ENCODE measurements at places on chromosomes 5 and 9. TPM values are rescaled to one million over a fixed set of nuclear protein-coding genes. Genes with fewer than 3 reads are reported as not detected.

The IGFBPL1 gene
- not detected for polyA plus RNA-seq

The BSPRY gene
- polyA plus RNA-seq, result not detected

The IL13 gene
- polyA plus RNA-seq, result not detected

The CCT5 gene
- polyA plus RNA-seq, result 341 TPM

The ARID3C gene
- not detected for polyA plus RNA-seq

The TLN1 gene
- 244 TPM for polyA plus RNA-seq

The SLC6A19 gene
- polyA plus RNA-seq, result not detected

The ZNF367 gene
- polyA plus RNA-seq, result 6.4 TPM

The PCDHGB6 gene
- polyA plus RNA-seq, result 2.8 TPM

The CCDC112 gene
- polyA plus RNA-seq, result 5.7 TPM

The SLC45A2 gene
- not detected for polyA plus RNA-seq

The BRD3OS gene
- polyA plus RNA-seq, result 19.4 TPM

The RNF183 gene
- polyA plus RNA-seq, result not detected

The PIP5K1B gene
- polyA plus RNA-seq, result not detected

The FGF10 gene
- polyA plus RNA-seq, result 0.58 TPM

The CLIC3 gene
- 1.5 TPM for polyA plus RNA-seq

GRCh38 chr5:3794611-3795010, 199.0 kb downstream of the IRX1 start:
- DNase-seq, result no peak

DNA sequence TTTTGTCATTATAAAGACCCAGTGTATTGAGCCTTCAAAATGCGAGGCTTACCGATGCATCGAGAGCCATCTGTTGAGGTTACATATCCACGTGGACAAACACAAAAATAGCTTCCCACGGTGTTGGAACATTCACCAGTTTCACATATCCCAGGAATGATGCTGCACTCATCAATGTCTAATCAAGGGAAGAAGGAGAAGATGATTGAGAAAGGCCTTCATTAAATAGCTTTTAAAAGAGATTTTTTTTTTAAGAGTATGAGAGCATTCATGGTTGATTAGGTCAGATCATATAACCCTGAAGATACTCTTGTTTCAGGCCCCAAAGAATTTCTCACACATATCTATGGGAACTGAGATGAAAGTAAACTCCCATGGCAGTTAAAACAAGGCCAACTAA, 129.4 kb downstream of the FBN2 start:
- DNase-seq, result peak; percentile 53

- DNase-seq, result peak; percentile 25
Measured at GRCh38 chr9:110748251-110748893, 79.8 kb downstream of the MUSK start.

DNA sequence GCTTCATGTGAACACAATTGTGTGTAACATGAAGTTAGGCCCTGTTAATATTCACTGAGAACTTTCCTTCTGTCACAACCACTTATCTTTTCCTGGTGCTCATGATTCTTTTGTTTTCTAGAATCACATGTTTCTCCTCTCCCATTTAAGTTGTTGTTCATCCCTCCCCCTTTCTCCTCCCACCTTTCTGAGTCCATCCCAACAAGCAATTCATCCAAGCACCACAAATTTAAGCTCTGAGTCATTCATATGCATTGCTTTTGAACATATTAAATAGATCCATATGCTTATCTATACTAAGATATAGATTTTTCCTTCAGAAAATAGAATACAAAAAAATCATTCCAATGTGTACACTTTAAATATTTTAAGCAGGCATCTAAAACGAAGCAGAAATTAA, 75.2 kb upstream of the NFIB start:
- DNase-seq, result no peak

DNA sequence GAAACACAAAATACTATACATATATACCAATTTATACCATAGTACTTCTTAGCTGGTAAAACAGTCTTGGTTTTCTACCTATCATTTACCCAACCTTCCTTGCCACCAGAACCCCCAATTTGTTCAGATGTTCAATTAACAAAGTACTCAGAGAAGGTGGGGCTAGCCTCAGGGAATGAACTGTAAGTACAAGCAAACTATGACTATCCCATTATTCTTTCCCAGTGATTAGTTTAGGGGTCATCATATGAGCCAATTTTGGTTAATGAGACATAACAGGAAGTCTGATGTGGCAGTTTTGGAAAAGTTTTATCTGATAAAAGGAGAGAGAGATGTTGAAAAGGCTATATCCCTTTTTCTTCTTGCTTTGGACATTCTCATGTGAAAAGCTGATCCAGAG, 125.8 kb downstream of the DTWD2 start:
- DNase-seq, result peak; percentile 43

- peak; percentile 38 for DNase-seq
Measured at GRCh38 chr5:33010846-33011245, 299.7 kb downstream of the NPR3 start.

GRCh38 chr5:125870256-125870655, 553.0 kb upstream of the GRAMD2B start:
- DNase-seq, result peak; percentile 57

- no peak for DNase-seq
Measured at GRCh38 chr9:90459321-90459720, 183.3 kb downstream of the DIRAS2 start.

GRCh38 chr5:136062366-136063274, 33.8 kb downstream of the TGFBI start:
- peak; percentile 69 for DNase-seq

DNA sequence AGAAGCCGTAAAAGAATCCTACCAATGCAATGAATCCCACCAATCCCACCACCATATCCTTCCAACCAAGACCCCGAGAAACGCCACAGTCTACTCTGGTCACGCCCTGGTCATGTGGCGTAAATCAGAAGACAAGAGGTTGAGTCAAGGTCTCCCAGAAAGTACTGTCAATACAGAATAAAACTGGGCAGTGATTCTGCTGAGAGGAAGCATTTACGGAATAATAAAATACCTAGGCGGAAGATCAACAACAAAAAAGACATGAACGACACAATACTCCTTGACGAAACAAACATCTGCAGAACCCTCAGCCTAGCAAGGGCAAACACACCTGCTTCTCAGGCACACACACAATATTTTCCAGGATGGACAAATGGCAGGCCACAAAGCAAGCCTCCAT, 62.8 kb downstream of the GOLM1 start:
- DNase-seq, result no peak

- no peak for DNase-seq
Measured at GRCh38 chr9:128065907-128066712, 1.0 kb downstream of the NAIF1 start.

- no peak for DNase-seq
Measured at GRCh38 chr9:33288828-33289483, 1.4 kb upstream of the NFX1 start.

DNA sequence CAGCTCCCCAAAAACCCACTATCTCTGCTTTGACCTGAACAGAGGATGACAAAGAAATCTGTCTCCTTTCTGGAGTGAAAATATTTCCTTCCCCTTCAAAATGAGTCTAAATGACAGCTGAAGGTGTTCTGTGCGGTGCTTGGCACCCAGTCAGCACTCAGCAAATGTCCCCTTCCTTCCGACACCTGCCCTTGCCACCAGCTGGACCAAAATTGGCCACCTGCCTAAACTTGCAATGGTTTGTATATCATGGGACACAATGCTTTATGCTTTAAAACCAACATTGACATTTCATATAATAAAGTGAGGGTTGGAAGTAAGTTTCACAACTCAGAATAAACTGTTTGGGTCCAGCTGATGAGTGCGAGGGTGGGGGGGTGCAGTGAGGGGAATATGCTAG, 7.5 kb upstream of the TTC1 start:
- no peak for DNase-seq

DNA sequence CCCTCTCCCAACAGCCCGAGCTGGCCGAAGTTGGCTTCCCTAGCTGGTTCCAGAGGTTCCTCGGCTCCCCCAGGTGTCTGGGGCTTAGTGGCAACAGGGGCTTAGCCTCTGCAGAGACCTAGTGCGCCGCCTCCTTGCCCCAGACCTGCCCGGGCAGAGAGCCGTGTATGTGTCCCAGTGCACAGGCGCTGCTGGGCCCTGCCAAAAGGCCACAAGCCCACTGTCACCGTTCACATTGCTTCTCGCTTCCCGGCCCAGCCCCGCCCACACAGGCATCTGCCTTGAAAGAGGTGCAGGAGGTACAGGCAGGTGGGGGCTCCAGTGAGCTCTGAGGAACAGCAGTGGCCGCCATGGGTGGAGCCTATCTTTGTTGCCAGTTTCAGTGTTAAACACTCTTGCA, 2.5 kb upstream of the CACFD1 start:
- no peak for DNase-seq

DNA sequence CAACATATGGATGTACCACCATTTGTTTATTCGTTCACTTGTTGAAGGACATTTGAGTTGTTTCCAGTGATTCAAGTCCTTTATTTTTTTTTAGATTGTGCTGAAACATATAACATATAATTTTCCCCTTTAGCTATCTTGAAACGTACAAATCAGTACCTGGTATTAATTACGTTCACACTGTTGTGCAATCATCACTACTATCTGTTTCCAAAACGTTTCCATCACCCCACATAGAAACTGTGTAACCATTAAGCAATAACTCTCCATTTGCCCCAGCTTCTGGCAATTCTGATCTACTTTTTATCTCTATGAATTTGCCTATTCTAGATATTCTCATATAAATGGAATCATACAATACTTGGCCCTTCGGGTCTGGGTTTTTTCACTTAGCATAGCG, 116.0 kb downstream of the FGF1 start:
- no peak for DNase-seq

DNA sequence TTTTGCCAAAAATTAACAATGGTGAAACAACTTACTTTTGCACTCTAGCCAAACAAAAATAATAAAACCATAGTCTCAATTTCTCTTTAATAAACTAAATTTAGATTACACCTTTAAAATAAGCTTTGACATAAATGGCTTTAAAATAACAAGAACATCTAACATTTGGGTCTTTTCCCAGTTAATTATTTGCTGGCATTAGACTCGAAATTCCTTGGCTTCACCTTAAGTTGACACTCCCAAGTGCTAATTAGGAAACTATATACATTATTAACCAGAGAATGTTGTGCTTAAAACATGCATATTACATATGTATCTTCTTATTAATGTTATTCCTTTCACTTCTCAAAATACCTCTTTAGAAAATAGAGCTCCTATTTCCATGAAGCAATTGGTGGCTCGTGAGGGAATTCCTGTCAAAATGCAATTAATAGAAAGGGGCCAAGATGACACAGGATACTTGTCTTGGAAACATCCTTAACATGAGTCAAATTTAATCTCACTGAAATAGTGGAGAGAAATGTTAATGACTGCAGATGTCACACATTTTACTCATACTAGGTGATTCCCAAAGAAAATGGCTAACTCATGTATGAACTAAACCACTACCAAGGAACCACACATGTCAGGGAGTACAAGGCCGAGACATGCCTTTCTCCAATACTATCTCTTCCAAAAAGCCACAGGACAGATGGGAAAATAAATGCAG, 932.9 kb upstream of the DMAC1 start:
- no peak for DNase-seq

DNA sequence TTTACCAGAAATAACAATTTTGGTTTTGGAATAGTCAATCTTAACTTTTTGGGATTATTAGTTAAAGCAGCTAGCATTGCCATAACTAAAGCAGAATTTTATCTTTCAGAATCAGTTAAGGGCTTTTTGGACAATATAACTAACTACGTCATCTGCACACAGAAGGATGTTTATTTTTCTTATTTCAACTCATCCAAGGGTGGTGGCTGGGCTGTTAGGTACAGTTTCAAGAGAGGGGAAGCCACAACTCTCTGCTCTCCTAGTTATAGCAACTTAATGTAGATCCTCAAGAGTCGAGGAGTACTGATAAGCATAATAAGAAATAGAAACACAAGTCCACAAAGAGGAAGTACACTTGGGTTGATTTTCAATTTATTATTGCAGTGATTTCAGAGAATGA, 65.6 kb downstream of the ANKRD55 start:
- peak; percentile 75 for DNase-seq

- DNase-seq, result no peak
Measured at GRCh38 chr5:132462333-132462732, 28.2 kb downstream of the IRF1 start.

Data from fibroblast of lung (primary cell).